ENCODE measurements at places on chromosomes 12 and 14.

DNA sequence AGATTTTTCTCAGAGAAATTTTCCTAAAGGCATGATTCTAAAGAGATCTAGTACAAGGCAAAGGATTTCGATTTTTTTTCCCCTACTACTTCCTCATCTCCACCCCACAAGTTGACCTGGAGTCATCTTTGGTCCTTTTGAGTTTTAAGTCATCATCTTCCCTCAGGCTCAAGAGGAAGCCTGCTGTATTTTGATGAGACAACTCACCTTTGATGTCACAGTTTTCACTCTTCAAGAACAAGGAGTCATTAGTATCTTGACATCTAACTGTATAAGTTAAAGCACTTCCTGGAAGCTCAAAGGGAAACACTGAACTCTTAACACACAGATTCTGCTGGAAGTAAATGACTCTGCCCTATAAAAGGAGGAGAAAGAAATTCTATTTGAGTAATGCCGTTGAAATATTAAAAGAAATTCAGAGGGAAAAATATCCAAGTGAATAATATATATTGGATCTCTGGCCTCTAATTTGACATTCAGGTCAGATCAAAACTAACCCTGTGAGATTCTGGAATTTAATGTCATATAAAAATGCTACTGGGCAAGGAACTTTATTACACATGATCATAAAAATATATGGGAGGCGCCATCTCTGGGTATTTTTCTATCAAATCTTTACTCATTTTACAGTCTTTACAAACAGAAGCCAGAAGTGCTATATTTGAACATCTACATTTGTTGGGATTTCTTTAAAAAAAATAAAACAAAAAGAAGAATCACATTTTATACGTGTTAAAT lies 435.0 kb downstream of the NRXN3 start:
- DNase-seq: no peak

DNA sequence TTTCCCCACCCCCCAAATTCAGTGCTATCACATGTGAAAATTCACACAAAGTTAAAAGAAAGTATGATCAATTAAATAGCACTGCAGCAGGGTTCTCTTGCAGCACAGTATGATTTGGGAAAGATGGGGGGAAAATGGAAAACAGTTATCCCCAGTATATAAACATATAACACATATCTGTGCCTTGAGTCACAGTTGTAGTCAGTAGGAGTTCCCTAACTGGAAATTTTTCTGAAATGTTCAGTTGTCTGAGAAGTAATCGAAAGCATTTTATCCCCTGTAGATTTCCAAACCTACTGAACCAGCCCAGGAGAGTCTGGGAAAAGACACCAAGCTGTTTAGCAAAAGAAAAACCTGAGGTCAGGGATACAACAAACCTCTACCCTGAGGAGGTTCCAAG lies 47.0 kb downstream of the C12orf50 start:
- no peak for DNase-seq

- DNase-seq: no peak
Observed at GRCh38 chr12:53489242-53489864, 9.9 kb downstream of the MAP3K12 start.

DNA sequence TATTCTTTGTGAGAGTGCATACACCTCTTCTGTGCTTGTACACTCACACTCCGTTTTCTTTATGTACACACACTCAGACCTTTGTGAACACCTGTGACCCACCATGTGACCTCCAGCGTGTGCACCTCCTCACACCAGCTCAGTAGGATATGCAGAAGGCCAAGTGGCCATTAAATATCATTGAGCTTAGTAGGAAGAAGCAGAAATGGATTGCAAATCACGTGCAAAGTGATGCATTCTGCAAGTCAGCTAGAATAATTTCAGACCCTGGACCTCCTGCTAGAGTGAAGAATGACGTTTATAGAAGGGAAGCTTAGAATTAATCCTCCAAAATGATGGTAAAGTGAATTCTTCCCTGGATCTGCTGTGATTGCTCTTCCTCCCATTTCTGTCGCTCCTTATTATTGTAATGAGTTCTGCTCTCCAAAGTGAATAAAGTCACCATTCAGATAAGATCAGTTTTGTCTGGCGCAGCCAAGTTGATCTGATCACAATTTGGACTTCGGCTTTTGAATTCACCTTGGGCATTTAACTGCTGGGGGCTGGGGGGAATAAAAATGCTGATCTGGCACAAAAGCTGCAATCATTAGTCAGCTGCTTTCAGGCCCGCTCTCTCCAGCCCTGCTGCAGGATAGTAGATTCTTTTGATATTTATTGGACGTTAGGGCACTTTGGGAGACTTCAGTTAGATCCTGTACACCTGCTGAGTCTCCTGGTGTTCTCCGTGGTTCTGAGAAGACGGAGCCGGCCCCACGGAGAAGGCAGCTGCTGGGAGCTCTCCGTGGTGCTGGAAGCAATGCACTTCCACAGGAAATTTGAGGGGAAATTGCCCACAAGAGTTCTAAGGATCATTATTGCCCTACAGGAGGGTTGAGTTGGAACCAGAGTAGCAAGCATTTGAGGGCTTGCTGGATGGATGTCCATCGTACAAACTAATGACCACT lies 12.4 kb upstream of the NRXN3 start:
- DNase-seq: no peak

DNA sequence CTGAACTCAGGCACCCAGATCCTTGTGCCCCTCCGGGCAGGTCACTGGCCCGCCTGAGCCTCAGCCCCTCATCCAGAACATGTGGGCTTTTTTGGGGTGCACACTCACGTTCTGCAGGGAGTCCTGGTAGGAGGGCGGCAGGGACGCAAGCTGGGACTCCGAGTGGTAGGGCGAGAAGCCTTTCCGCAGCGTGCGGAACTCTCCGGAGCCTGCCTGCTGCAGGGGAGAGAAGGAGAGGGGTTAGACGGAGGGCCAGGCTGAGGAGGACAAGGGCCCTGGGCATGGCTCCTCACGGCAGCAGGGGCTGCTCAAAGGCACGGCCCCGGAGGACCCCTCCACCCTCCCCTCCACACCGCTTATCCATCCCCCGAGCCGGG lies 40.8 kb downstream of the CCNK start:
- no peak for DNase-seq

DNA sequence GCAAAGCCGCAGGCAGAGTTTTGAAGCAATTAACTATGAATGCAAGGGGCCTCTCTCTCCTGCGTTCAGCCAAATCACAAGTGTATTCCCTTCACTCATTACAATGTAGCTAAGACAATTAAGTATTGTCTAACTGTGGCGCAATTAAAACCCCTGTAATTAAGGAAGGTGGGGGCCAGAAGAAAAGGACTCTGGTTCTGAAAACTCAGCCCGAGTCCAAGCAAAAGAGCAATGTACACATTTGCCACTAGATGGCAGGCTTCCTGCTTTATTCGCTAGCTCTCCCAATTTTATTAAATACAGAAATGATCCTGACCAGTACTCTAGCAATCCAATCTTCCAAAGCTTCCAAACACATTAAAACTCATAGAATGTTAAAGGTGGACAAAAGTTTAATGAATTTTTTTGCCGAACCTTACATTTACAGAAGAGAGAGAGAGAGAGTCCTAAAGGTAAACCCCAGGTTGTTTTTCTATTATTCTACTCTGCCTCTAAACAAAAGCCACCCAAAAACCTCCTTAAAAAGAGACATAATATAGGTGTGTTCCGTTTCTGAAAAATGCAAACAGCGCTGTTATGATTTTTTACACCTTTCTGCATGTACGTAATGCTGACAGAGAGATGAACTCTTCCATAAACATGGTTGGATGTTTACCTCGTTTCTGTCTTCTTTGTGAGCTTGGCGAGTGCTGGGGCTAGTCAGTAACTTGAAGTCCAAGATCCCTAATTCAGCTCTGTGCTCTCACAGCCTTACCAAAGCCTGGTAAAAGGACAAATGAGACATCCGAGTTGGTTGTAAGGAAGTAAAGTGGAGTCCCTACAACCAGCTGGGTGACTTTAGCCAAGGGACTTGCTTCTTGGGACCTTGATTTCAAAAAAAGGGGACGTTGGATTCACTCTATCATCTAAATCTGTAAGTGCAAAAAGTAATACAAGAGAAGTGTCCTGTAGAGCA lies 50.9 kb upstream of the VASH1 start:
- no peak for DNase-seq

DNA sequence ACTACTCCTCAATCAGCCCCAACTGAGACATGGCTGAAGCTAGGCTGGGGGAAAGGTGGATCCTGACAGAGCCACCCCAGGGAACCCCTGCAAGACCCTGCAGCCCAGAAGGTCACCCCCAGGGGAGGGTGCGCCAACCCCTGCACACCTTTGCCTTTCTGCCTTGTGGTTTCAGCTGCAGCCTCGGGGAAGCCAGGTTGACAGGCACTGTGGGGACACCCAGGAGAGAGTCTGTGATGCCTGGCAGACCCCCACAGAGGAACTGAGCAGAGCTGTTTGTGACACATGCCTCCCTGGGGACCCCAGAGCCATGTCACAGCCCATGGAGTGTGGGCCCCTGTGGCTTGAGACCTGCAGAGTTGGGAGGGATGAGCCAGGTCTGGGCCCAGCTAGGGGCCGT lies 11.8 kb upstream of the HHIPL1 start:
- DNase-seq: no peak

DNA sequence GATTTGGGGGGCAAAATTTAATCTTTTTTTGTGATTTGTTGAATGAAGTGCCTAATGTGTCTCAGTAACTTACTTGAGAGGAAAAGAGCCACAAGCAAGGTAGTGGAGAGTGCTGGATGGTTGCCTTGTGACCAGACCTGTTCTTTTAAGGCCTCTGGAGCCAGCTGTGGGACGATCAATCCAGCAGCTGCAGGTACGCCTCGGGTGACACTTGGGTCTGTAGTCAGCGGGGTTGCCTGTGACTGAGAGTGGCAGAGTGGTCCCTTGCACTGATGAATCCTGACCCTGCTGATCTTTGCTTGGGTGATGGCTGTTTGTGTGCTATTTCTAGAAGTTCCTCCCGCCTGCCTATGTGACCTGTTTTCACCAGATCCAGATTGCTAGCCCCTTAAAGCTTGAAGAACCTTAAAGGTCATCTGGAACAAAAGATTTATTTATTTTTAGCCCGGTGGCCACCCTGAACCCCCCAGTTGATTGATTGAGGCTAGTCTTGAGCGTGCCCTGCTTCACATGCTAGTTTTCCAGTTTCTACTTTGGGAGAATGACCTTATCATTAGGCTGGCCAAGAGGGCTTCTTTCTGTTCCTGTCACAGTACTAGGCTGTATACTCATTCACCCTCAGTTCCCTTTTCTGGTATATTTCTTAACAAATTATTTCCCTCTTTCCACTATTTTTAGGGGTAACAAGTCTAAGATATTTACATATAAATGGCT lies 23.2 kb downstream of the PRKCH start:
- no peak for DNase-seq

All from stimulated activated CD8-positive, alpha-beta memory T cell treated with anti-CD3 and anti-CD28 coated beads, Interleukin-7, amount 100 ng/mL, for 4 hours (primary cell).